ENCODE measurements at places on chromosomes 3 and 15.

GRCh38 chr15:61839546-61839945 lies 220.7 kb downstream of the VPS13C start:
- DNase-seq, result no peak

GRCh38 chr3:181133832-181134231 lies 144.3 kb upstream of the DNAJC19 start:
- DNase-seq, result no peak

- DNase-seq, result no peak
Observed at GRCh38 chr3:99714575-99714974, 76.2 kb downstream of the COL8A1 start.

GRCh38 chr3:117144853-117145252 lies 435.3 kb downstream of the TUSC7 start:
- DNase-seq, result no peak

GRCh38 chr15:52351206-52351908 lies 55.8 kb upstream of the MYO5C start:
- DNase-seq, result no peak

GRCh38 chr3:176914764-176915163 lies 282.5 kb downstream of the TBL1XR1 start:
- DNase-seq, result no peak

- DNase-seq, result no peak
Observed at GRCh38 chr3:175325440-175325839, 466.3 kb downstream of the NAALADL2 start.

GRCh38 chr3:59425942-59426341 lies 376.1 kb upstream of the CFAP20DC start:
- DNase-seq, result no peak

- no peak for DNase-seq
Observed at GRCh38 chr3:44960387-44961026, 15.5 kb downstream of the ZDHHC3 start.

DNA sequence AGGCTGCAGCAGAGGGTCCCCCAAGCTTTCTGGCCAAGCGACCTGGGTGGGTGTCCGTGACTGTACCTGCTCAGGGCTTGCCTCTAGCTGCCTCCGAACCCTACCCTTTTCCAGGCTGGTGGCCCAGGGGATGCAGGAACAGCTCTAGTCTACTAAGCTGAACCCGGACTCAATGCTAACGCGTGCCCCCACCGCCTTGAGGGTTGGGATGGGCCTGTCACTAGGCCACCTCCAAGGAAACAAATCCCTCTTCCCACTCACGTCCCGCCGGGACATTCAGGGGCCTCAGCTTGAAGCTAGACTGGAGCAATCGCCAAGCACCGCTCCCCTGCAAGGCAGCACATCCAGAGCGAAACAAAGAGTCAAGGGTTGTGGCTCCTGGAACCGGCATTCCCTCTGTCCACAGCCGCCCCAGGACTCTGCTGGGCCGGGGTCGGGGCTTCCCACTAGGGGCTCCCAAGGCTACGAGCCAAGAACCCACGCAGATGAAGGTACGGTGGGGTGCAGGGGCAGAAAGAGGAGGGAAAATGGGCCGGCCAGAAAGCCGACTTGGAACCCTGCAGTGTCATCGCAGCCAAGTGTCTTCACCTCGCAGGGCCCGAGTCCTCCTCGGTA lies 2.9 kb downstream of the FBXL22 start:
- DNase-seq, result no peak

GRCh38 chr3:177141471-177141870 lies 55.8 kb downstream of the TBL1XR1 start:
- no peak for DNase-seq

DNA sequence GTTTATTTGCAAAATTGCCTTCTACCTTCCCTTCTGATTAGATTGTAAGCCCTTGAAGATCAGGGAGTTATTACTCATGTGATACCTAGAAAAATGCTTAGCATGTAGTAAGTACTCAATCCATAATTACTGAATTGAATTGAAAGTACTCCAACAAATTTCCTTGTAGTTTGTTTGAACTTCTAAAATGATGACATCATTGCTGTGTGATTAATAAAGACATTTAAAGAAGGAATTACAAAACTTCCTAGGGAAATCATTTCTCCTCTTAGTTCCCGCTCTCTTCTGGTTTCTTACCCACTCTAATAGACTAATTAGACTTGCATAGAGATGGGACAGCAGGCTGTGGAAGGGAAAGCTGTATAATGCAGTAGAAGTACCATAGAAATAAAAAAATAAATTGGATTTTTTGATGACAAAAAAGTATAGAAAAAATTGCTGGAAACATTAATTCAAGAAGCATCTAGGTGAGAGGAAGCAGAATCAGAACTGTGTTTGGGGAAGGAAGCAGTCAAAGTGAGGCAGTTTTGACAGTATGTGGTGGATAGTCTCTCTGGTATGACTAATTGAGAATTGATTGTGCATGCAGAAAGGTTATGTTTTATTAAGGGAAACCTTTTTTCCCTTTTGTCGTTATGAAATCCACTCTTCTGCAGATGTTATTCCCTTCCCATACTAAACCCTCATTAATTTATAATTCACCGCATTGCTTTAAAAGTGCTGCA lies 93.0 kb downstream of the ALCAM start:
- no peak for DNase-seq

GRCh38 chr3:184778426-184779332 lies 33.3 kb upstream of the VPS8 start:
- no peak for DNase-seq

DNA sequence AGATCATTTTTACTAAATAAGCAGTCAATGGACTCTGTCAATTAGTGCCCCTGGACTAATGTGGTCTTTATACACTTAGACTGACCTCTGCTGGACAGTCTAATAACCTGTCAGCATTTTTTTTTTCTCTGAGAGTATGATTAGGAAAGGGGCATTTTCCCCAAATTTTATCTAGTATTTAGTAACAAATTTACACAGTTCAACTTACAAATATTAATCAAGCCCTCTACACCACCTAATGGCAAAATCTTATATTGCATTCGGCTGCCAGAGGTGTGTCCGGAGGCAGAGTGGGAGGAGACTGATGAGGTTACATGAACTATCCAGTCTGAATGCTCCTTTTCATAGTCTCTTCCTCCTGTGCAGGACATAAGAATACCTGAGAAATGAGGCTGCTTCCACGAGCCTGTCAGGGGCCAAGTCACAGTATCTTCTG lies 36.0 kb upstream of the COLQ start:
- peak; percentile 3 for DNase-seq

DNA sequence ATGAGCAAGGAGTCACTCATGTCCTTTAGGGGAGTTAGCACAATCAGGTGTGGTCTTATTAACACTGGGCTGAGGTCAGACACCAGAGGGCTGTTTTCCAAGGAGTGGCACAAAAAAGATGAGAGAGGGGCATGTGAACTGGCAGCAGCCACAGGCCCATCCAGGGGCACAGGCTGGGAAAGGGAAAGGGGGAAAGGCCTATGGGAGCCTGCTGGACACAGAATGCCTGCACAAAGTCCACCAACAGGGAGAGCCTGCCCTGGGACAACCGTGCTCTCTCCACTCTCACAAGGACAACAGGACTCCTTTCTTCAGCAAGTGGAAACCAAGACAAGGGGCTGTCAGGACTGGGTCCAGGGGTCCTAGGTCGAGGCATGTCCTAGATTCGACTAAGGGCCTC lies 109.6 kb downstream of the ADCY5 start:
- DNase-seq, result no peak

DNA sequence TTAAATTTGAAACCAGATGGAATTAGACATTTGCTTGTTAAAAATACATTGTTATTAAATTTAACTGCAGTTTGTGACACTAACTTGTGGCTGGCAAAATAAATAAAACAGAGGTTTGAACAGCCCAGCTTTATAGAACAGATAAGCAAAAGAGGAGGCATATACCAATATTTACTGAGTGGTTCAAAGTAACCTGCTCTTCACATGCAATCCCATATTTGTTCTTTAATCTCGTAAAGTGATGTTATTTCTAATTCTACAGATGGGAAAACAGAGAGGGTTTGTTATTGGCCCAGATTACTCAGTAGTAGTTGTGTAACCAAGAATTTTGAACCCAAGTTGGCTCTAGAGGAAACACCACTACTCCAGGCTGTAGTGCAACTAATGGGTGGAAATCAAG lies 37.6 kb downstream of the WNT5A start:
- no peak for DNase-seq

GRCh38 chr3:160010578-160010977 lies 21.9 kb downstream of the IL12A start:
- no peak for DNase-seq

DNA sequence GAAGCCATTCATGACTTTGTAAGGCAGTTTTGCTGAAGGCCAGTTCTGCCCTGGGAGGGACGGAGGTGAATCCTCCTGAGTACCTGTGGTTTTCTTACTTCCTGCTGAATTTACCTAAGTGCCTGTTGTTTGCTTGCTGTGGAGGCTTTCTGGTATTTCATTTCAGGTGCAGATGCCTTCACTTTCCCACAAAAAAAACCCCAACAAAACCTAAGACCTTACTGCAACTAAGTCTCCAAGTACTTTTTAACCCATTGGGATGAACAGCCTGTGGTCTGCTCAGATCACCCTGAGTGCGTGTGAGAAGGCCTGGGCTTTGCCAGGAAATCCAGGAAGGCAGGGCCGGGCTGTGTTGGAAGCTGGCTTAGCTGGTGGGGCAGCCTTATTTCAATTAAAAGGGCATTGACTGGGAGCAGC lies 65.3 kb downstream of the IGF1R start:
- DNase-seq, result no peak

DNA sequence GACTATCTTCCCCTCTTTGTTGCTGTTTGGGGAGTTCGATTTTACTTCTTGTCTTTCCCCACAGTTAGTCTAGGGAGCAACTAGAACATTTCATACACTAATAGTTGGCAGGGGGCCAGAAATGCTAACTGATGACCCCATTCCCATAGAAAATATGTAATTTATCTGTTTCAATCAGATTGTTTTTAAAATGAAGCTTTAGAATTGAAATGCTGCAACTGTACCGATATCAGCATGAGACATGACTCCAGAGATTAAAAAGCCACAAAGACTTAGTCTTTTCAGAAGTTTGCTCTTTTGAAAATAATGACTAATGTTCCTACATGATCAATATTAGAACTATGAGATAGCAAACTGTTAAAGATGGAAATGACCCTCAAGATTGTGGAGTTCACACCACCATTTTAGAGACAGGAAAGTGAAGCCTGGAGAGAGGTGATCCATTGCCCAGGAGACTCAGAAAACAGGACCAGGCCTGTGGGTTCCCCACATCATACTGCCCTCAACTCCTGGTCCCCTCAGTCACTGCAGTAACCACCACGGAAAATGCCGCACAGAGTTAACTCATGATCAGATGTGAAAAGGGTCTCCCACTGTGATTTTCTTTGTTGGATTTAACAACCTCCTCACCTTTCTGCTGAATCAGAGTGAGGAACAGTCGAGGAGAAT lies 130.3 kb downstream of the CHDH start:
- DNase-seq, result no peak

GRCh38 chr3:188417766-188418165 lies 263.8 kb downstream of the LPP start:
- DNase-seq, result no peak

DNA sequence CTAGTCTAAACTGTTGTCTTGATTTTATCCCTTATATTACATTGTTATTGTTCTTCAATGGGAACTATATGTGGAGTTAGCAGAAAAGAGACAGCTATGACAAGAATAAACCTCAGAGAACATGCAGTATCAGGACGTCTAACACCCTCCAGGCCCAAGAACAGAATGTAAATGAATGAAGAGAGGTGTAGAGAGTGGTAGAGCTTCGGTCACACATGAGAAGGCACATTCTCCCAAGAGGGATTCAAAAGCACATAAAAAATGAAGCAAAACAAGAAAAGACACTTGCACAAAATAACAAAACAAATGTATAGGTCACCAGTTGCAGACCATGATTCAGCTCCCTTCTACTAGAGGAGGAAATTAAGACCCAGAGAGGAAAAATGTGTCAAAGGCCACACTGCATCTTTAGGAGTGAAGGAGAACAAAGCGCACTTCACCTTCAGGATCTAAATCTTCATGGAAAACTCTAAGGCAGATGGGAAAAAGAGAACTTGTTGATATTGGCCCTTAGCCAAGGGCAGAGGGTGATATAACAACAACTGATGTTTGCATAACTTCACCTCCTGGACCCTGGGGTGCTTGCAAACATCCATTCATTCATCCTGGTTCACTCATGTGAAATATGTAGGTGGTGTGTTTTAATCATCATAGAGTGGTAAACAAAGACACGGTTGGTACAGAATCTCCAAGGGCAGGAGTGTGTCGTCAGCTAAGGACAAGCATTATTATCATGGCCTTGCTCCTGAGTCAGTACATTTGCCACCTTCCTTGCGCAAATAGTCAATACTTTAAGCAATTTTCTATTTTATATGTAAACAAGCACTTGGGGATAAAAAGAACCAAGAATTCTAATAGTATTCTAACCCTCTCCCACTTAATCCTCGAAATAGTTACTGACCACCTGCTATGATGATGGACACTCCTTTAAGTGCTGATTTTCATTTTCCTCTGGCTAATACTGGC lies 8.8 kb downstream of the NEK10 start:
- no peak for DNase-seq

DNA sequence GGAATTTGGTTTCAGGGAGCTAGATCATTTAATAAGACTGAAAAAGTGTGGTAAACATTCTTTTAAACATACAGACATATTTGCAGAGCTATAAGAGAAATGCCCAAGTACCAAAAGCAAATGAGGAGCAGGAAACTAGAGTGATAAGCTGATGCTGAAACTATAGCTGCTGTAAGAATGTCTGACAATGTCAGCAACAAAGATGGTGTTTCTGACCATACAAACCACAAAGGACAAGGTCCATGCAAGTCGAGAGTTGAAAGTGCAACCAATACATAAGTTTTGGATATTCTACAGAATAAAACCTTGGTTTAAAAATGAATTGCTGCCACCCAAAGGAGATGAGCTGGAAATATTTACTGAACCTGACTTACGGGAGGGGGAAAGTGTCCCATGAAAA lies 610.2 kb downstream of the TBL1XR1 start:
- no peak for DNase-seq

- DNase-seq, result no peak
Observed at GRCh38 chr15:48695088-48695826, 49.7 kb upstream of the FBN1 start.

GRCh38 chr15:75450307-75451201 lies 936 bp downstream of the SIN3A start:
- DNase-seq, result peak; percentile 90

- DNase-seq, result no peak
Observed at GRCh38 chr15:79674124-79674465, 222.7 kb downstream of the MTHFS start.

DNA sequence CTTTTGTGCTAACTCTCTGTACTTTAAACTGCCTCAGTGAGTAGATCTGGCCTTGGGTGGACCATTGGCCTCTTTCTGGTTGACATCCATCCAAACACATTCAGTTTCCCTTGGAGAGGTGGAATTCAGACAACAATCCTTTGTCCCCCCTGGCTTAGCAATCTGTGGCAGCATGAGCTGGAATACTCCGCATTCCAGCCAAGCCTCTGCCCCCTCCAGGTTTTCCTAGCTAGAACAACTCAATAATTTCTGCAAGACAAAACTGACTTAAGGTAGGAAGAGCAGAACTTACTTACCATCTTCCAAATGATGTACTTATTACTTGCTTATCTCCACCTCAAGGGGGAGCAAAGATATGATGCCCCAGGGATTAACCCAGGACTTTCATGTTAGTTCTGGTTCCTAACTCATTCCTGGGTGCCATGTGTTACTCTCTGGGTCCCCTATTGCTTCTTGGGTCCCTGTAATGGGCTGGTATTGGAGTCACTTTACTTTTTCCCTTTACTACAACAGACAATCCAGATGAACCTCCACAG lies 21.8 kb upstream of the IL16 start:
- DNase-seq, result no peak
